Effector memory CD8-positive, alpha-beta T cell (primary cell): ENCODE measurements at places on chromosomes 2 and 18.

GRCh38 chr2:124343827-124344498, 318.9 kb downstream of the CNTNAP5 start:
- H3K36me3 ChIP-seq = no peaks in the 10 kb centered on the region
- H3K4me3 ChIP-seq = no peak overlapping the region
- no peak overlapping the region for H3K27ac ChIP-seq
- H3K4me1 ChIP-seq = no peaks in the 10 kb centered on the region

DNA sequence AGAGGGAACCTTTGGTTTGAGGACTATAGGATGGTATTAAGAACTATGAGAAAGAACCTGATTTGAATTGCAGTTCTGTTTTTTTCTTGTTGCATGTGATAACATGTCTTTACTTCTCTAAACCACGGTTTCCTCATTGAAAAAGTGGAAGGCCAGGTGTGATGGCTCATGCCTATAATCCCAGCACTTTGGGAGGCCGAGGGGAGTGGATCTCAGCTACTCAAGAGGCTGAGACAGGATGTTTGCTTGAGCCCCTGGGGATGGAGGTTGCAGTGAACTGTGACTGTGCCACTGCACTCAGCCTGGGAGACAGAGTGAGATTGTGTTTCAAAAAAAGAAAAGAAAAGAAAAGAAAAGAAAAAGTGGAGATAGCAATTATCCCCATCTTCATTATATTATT, 32.3 kb downstream of the SCN9A start:
- H3K4me3 ChIP-seq = no peak overlapping the region
- no peak overlapping the region for H3K27ac ChIP-seq
- no peak for DNase-seq
- H3K36me3 ChIP-seq = no peaks in the 10 kb centered on the region
- no peaks in the 10 kb centered on the region for H3K4me1 ChIP-seq

GRCh38 chr2:159445307-159445706, 158.8 kb upstream of the WDSUB1 start:
- no peak for DNase-seq
- peaks cover 31% of the 10 kb centered on the region for H3K36me3 ChIP-seq
- H3K27ac ChIP-seq = peak overlapping the region; percentile 28
- H3K4me3 ChIP-seq = no peak overlapping the region
- peaks cover 4% of the 10 kb centered on the region for H3K4me1 ChIP-seq

DNA sequence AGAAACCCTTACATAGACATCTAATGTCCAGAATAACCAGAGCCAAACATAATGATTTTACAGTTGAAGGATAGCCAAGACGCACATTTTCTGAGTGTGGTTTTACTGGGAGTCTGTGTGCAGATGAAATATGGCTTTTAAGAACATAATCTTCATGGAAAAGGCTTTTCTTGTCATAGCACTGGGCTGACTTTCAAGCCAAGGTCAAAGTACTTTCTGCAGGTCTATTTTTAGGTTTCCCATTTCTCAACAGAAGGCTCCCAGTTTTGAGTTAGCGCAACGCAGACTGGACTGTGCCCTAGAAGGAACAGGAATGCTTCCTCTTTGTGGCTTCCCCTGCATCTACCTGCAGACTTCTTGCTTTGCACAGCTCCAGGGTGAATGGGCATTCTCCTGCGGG, 92.3 kb upstream of the UPP2 start:
- no peaks in the 10 kb centered on the region for H3K36me3 ChIP-seq
- DNase-seq = no peak
- H3K27ac ChIP-seq = no peak overlapping the region

- H3K27ac ChIP-seq = no peak overlapping the region
- DNase-seq = no peak
- no peaks in the 10 kb centered on the region for H3K4me1 ChIP-seq
- no peaks in the 10 kb centered on the region for H3K36me3 ChIP-seq
Observed at GRCh38 chr2:15059870-15060512, 427.5 kb downstream of the LRATD1 start.

- no peak overlapping the region for H3K27ac ChIP-seq
- no peaks in the 10 kb centered on the region for H3K4me1 ChIP-seq
- H3K27me3 ChIP-seq = no peaks in the 10 kb centered on the region
- H3K36me3 ChIP-seq = no peaks in the 10 kb centered on the region
Observed at GRCh38 chr2:116692988-116693387, 1121.5 kb upstream of the DDX18 start.

GRCh38 chr2:119857742-119858141, 98.0 kb downstream of the PTPN4 start:
- H3K4me1 ChIP-seq = peaks cover 21% of the 10 kb centered on the region
- peaks cover 4% of the 10 kb centered on the region for H3K36me3 ChIP-seq

GRCh38 chr2:85178154-85178553, 45.0 kb downstream of the TCF7L1 start:
- no peak overlapping the region for H3K4me3 ChIP-seq
- H3K27ac ChIP-seq = peak overlapping the region; percentile 68
- H3K27me3 ChIP-seq = peaks cover 25% of the 10 kb centered on the region
- H3K4me1 ChIP-seq = peaks cover 17% of the 10 kb centered on the region

DNA sequence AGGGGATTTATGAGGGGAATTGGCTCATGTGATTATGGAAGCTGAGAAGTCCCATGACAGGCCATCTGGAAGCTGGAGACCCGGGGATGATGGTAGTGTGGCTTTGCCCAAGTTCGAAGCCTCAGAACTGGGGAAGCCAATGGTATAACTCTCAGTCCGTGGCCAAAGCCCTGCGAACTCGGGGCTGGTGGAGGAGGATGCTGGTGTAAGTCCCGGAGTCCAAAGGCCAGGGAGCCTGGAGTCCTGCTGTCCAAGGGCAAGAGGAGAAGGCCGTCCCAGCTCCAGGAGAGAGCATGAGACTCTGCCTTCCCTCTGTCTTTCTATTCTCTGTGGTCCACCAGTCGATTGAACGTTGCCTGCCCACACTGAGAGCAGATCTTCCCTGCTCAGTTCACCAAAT, 43.2 kb upstream of the CABLES1 start:
- DNase-seq = no peak
- H3K27ac ChIP-seq = no peak overlapping the region
- H3K4me1 ChIP-seq = peaks cover 1% of the 10 kb centered on the region
- peaks cover 5% of the 10 kb centered on the region for H3K36me3 ChIP-seq
- H3K27me3 ChIP-seq = peaks cover 22% of the 10 kb centered on the region

DNA sequence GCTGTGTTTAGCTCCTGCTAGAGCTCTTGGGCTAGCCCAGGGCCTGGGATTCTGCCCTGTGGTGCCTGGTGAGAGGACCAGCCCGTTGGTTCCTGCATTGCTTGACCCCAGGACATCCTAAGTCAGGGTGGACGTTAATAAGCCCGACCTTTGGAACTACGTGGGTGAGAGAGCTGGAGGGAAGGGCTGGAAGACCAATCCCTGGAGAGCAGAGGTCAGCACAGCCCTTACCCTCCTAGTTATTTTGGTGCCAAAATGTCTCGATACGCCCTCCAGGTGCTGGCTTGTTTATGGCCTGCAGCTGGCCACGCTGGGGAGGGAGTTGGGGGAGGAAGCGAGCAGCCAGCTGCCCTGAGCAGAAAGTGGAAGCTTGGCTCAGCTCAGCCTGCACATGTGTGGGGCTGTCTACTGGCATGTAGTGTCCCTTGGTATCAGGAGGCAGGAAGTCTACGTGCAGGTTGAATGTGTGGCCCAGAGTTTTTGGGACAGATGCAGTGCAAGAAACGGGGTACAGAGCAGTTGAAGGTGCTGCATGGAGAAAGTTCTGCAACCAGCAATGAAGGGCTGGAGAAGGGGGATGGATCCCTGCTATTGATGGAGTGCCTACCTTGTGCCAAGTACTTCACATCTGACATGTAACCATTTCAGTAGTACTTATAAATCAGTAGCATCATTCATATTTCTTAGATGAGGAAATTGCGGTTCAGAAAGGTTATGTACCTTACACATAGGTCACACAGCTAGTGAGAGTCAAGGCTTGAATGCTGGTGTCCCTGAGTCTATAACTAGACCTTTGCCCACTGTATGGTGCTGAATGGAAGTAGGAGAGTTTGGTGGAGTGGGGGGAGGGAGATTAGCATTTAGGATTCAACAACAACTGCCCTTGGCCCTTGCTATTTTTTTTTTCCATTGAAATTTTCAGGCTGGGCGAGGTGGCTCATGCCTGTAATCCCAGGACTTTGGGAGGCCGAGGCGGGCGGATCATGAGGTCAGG, 5.0 kb upstream of the DGKD start:
- H3K27me3 ChIP-seq = no peaks in the 10 kb centered on the region
- H3K27ac ChIP-seq = no peak overlapping the region
- peaks cover 4% of the 10 kb centered on the region for H3K36me3 ChIP-seq
- peaks cover 19% of the 10 kb centered on the region for H3K4me1 ChIP-seq

GRCh38 chr2:35932276-35932963, 423.2 kb upstream of the CRIM1 start:
- no peaks in the 10 kb centered on the region for H3K4me1 ChIP-seq
- H3K4me3 ChIP-seq = no peak overlapping the region
- DNase-seq = no peak
- H3K27ac ChIP-seq = no peak overlapping the region
- no peaks in the 10 kb centered on the region for H3K36me3 ChIP-seq

DNA sequence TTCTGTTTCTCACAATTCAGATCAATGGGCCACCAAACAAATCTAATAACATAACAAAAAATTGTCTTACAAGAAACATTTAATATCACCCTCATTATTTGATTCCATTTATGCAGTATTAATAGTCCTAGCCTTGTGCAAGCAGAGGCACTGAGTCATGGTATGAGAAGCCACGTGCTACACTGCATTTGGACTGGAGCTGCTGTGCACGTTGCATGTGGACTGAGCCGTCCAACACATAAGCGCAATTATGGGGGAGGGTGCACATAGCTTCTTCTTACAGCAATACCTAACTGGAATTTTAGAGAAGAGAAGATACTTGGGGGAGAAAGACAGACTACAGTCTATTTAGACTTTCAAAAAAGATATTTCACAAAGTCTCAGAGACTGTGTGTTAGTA, 329.6 kb upstream of the ID2 start:
- H3K36me3 ChIP-seq = no peaks in the 10 kb centered on the region
- DNase-seq = no peak
- no peak overlapping the region for H3K27ac ChIP-seq
- H3K27me3 ChIP-seq = no peaks in the 10 kb centered on the region

GRCh38 chr18:57792631-57793301, 10.3 kb downstream of the ATP8B1 start:
- no peak for DNase-seq
- no peaks in the 10 kb centered on the region for H3K36me3 ChIP-seq
- H3K4me1 ChIP-seq = no peaks in the 10 kb centered on the region
- no peak overlapping the region for H3K4me3 ChIP-seq

GRCh38 chr2:206083602-206084438, 2.2 kb downstream of the INO80D start:
- H3K4me3 ChIP-seq = peak overlapping the region; percentile 98
- peaks cover 44% of the 10 kb centered on the region for H3K4me1 ChIP-seq

DNA sequence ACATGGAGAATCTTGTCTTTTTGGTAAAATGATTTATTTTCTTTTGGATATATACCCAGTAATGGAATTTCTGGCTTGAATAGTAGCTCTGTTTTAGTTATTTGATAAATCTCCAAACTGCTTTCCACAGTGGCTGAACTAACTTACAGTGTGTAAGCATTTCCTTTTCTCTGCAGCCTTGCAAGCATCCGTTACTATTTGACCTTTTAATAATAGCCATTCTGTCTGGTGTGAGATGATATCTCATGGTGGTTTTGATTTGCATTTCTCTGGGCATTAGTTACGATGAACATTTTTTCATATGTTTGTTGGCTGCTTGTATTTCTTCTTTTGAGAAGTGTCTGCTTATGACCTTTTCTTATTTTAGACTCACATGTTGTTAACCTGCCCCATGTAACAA, 190.2 kb downstream of the GALR1 start:
- peaks cover 28% of the 10 kb centered on the region for H3K27me3 ChIP-seq
- H3K36me3 ChIP-seq = no peaks in the 10 kb centered on the region
- DNase-seq = no peak
- peaks cover 5% of the 10 kb centered on the region for H3K4me1 ChIP-seq
- H3K27ac ChIP-seq = no peak overlapping the region
- H3K4me3 ChIP-seq = no peak overlapping the region

DNA sequence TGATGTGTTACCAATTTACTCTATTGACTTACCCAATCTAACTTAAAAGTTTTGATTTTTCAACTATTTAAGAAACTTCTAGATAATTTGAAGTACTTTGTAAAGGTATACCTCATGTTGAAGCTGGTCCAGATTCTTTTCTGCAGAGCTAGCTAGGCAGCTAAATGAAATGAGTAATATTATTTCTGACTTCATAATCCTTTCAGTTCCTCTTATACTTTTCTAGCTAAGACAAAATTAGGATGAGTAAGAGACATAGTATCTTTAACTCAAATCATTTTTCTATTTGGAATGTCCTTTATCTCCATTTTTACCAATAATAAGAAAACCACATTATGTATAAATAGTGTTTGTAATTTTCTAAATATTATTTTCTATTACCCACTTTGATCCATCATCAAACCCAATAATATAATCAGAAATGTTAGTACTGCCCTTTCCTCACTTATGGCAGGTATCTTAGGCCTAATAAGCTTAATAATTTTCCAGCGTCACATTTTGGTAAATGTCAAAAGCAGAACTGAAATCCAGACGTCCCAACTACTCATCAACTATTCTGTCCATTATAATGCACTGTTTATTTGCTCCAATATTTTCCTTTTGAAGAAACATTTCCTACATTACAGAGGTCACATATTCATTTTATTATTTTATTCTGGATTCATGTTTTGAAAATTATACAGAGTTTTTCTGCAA, 456.6 kb downstream of the THSD7B start:
- no peak for DNase-seq
- H3K27me3 ChIP-seq = no peaks in the 10 kb centered on the region
- no peak overlapping the region for H3K4me3 ChIP-seq
- H3K36me3 ChIP-seq = no peaks in the 10 kb centered on the region
- no peak overlapping the region for H3K27ac ChIP-seq

DNA sequence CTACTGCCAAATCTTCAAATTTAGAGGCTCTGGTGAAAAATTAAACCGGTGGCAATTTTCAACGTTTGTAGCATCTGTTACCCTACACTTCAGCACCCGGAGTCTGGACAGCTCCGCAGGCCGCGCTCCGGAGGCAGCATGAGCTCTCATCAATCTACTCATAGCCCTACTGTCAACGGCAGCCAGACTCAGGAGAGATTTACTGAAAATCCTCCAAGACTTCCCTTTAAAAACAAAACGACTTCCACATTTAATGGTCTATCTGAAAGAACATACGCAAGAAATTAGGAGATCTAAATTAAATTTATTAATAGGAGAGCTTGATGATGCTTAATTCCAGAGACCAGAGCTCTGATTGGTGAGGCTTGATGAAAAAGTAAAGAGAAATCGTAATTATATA, 970 bp upstream of the ADCYAP1 start:
- H3K27me3 ChIP-seq = peaks cover 88% of the 10 kb centered on the region
- peak; percentile 12 for DNase-seq
- H3K4me1 ChIP-seq = peaks cover 5% of the 10 kb centered on the region
- H3K27ac ChIP-seq = no peak overlapping the region
- H3K4me3 ChIP-seq = no peak overlapping the region

GRCh38 chr18:23585007-23585871, 1.1 kb downstream of the NPC1 start:
- H3K27me3 ChIP-seq = no peaks in the 10 kb centered on the region
- peak overlapping the region; percentile 93 for H3K4me3 ChIP-seq
- H3K27ac ChIP-seq = peak overlapping the region; percentile 96
- DNase-seq = peak; percentile 11
- peaks cover 39% of the 10 kb centered on the region for H3K36me3 ChIP-seq

- H3K4me3 ChIP-seq = no peak overlapping the region
- H3K4me1 ChIP-seq = no peaks in the 10 kb centered on the region
- no peaks in the 10 kb centered on the region for H3K27me3 ChIP-seq
- DNase-seq = no peak
- H3K36me3 ChIP-seq = no peaks in the 10 kb centered on the region
- H3K27ac ChIP-seq = no peak overlapping the region
Observed at GRCh38 chr2:225620227-225620626, 220.7 kb downstream of the NYAP2 start.

- no peaks in the 10 kb centered on the region for H3K36me3 ChIP-seq
- no peak overlapping the region for H3K27ac ChIP-seq
- H3K4me1 ChIP-seq = peaks cover 15% of the 10 kb centered on the region
- no peak for DNase-seq
- H3K4me3 ChIP-seq = no peak overlapping the region
- peaks cover 18% of the 10 kb centered on the region for H3K27me3 ChIP-seq
Observed at GRCh38 chr2:235570966-235571692, 77.3 kb downstream of the AGAP1 start.
